ENCODE measurements at places on chromosomes 5 and 9.

DNA sequence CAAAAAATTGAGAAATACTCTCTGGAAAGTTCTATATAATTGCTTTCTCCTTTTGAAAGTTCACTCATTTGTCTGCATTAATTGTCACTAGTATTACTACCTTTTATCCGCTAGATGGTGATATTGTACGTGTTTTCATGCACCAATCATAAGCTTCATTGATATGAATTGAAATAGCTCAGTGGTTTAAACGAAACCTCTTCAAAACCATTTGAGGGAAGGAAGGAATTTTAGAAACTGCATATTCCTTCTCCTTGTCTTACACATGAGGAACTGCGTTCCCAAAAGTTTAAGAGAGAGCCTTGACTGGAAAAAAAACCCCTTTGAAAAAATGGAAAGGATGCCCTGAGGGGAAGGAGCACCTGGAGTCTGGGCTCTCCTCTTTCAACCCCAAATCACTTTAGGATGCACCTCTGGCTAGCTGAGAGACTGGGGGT is 98.6 kb downstream of the YTHDC2 start:
- peak; percentile 21 for DNase-seq

- DNase-seq, result no peak
Observed at GRCh38 chr5:160339406-160340130, 27.2 kb upstream of the CCNJL start.

GRCh38 chr5:31537851-31538250 is 5.8 kb downstream of the C5orf22 start:
- no peak for DNase-seq

GRCh38 chr5:56211298-56211865 is 21.7 kb downstream of the ANKRD55 start:
- peak; percentile 25 for DNase-seq

GRCh38 chr5:77379558-77380061 is 112.5 kb downstream of the WDR41 start:
- DNase-seq, result no peak

GRCh38 chr5:9920697-9921096 is 290.5 kb upstream of the TAS2R1 start:
- no peak for DNase-seq
